Caudate nucleus (tissue), 63 donors: ENCODE measurements at places on chromosomes 7 and 10.

DNA sequence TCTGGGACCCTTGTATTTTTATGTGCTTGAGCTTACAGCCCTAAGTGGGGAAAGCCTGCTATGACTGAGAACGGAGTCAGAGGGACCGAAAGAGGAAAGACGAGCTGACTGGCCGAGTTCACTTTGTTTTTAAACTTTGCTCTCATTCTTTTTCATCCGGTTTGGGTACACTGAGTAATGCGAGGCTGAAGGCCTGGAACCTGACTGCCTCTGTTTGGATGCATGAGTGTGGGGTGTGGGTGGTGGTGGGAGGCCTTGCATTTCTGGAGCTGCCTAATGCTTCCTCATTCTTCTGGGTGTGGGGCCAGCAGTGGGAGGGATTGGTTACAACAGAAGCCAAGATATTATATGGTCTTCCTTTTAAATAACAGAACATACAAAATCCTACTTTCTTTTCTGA is 155.5 kb downstream of the BUB3 start:
- DNase-seq: no peak

GRCh38 chr10:71372882-71373495 is 23.7 kb upstream of the CDH23 start:
- peak; percentile 42 for DNase-seq

GRCh38 chr7:125877246-125877645 is 947.6 kb upstream of the POT1 start:
- DNase-seq: no peak

- DNase-seq: no peak
Observed at GRCh38 chr7:106116161-106116704, 4.1 kb upstream of the SYPL1 start.
